Muscle of leg (tissue), 16 donors: ENCODE measurements at places on chromosomes 4 and X. TPM values are rescaled to one million over a fixed set of nuclear protein-coding genes. Genes with fewer than 3 reads are reported as not detected.

The DDX53 gene
- polyA plus RNA-seq = not detected

The IL2 gene
- not detected for polyA plus RNA-seq

The PDE5A gene
- polyA plus RNA-seq = 24.3 TPM

The CHRDL1 gene
- 4.0 TPM for polyA plus RNA-seq

The KLHL4 gene
- 7.1 TPM for polyA plus RNA-seq

The HPSE gene
- polyA plus RNA-seq = 1.1 TPM

The FAM53A gene
- polyA plus RNA-seq = 1.7 TPM

The GC gene
- 3.7 TPM for polyA plus RNA-seq

GRCh38 chr4:1937550-1937949 is 66.4 kb downstream of the NSD2 start:
- DNase-seq = no peak

DNA sequence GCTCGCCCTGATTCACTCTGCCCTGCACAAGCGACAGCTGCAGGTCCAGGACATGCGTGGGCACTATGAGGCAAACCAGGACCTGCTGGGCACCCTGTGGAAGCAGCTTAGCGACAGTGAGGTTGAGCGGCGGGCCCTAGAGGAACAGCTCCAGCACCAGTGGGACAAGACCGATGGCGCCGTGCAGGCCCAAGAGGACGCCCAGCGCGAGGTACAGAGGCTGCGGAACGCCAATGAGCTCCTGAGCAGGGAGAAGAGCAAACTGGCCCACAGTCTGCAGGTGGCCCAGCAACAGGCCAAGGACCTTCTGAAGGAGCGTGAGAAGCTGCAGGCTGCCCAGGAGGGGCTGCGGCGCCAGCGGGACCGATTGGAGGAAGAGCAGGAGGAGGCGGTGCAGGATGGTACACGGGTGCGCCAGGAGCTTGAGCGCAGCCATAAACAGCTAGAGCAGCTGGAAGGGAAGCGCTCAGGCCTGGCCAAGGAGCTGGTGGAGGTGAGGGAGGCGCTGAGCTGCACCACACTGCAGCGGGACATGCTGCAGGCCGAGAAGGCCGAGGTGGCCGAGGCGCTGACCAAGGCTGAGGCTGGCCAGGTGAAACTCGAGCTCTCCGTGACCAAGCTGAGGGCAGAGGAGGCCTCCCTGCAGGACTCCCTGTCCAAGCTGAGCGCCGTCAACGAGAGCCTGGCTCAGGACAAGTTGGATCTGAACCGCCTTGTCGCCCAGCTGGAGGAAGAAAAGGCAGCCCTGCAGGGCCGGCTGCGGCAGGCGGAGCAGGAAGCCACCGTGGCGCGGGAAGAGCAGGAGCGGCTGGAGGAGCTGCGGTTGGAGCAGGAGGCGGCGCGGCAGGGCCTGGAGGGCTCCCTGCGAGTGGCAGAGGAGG is 12.8 kb downstream of the SMIM10L2A start:
- DNase-seq = no peak

DNA sequence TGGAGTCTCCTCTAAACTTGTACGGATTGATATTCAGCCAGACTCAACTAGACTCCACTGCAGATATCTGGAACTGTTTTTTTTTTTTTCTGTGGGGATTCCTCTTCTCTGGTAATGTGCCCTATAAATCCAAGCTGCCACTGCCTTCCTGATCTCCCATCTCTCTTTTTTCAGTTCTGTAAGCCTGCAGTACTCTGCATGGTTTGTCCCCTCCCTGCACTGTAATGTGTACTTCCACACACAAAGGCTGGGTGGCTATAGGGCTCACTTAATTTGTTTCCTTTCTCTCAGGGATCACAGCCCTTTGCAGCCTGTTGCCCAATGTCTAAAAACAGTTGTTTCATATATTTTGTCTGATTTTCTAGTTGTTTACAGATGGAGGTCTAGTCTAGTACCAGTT is 84.7 kb upstream of the RPA4 start:
- no peak for DNase-seq

DNA sequence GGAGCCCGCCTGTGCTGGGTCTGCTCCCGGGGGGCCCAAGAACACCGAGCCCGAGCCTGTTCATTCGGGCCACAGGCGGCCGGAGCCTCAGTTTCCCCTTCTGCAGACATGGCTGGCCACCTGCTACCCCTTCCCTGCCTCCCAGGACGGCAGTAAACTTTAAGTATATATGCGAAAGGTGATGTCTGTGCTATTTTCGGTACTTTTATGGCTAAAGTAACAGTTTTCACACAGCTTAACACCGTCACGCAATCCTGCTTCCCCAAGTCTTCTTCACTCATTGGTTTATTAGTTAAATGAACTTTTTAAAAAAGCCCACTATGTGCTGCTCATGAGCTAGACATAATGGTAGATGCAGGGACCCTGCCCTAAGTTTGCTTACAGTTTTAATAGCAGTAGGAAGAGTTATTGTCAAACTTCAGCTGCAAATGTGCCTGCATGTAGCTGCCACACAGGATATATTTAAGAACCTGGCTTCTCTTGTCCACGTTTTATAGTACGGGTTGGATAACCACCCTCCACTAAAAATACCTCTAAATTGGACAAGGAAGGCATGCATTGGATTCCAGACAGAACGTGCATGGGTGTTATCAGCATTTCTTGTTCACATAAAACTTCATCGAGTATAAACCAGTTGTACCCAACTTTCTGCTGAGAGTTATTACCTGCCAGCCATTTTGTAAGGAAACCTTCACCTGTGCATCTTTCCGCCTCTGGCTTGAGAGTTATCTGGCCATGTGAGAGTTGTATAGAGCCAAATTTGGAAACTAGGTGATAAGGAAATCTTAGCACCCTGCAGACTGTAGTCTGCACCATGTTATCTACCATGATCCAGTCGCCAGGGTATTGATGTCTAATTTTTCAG is 741 bp downstream of the ANAPC4 start:
- DNase-seq = peak; percentile 13

GRCh38 chr4:75542824-75543223 is 13.0 kb upstream of the ODAPH start:
- no peak for DNase-seq

- peak; percentile 7 for DNase-seq
Measured at GRCh38 chr4:71132486-71132885, 139.0 kb downstream of the DCK start.

- no peak for DNase-seq
Measured at GRCh38 chrX:80022363-80023031, 7.9 kb downstream of the TBX22 start.

- DNase-seq = no peak
Measured at GRCh38 chr4:169210504-169211118, 60.1 kb downstream of the SH3RF1 start.

GRCh38 chr4:161254375-161254774 is 909.4 kb downstream of the FSTL5 start:
- DNase-seq = no peak

DNA sequence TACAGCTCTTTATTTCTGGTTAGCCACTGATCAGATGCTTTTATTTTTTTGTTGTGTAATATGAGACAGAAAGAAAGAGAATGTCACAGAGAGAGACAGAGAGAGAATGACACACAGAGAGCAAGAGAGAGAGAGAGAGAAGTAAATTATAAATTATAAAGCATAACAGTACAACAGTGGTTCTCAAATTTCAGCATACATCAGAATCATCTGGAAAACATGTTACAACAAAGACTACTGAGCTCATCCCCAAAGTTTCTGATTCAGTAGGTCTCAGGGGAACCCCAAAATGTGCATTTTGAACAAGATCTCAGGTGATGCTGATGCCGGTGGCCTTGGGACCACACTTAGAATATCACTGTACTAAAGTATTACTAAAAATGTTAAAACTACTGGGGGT is 245.8 kb upstream of the DIAPH2 start:
- DNase-seq = peak; percentile 49

- no peak for DNase-seq
Measured at GRCh38 chr4:101104312-101105052, 242.8 kb downstream of the PPP3CA start.

DNA sequence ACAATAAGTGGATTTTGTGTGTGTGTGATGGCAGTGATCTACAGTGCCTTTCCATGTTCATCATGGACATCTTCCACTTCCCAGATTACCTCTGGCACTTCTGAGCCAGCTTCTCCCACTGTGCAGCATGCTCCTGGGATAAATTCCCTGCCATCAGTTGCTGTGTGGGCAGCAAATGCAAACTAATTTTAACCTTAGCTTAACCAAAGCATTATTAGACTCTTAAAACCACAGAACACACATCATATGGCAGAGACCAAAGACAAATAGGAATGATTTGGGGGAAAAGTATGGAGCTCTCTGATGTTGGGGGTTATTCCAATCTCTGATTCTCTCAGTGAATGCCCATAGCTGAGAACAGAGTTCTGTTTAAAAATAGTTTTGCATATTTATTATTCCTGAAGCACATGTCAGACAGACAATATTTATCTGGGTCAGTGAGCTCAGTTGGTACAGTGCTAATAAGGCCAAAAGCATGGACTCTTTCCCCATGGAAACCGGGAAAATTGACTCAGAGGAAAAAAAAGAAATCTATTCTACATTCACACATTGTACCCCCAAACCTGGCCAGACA is 567.4 kb downstream of the IQCM start:
- no peak for DNase-seq

DNA sequence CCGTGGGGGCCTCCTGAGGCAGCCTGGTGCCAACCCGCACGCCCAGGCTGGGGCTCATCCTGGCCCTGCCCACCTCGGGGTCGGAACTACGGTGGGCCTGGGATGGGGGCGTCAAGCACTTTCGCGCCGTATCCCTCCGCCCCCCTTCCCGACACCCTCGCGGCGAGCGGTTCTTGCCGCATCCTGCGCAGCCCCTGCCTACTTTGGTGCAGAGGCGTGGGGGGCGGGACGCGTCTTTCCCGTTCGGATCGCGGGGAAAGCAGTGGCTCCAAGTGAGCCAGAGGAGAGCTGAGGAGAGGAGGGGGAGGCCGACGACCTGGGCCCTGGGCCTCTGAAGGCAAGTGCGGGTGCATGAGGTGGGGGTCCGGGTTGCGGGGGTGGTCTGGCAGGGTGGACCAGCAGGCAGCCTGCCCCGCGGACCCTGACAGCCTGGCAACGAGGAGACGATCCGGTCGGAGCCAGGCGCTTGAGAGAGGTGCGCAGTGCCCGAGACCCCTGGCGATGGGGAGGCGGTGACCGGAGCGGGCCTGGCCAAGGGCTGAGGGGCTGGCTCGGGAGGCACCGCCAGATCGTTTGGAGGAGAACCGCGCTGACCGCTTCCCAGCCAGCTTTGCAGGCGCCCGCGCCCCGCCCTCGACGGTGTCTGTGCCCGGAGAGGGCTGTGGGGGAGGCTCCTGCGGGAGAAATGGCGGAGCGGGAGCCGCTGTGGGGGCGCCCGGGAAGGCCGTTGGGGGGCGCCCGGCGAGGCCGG is at the start of gene GPRASP2:
TSS of gene GPRASP2 (plus strand) at position 233 of the 751 bp plus-strand sequence. CDS start 2,422 bp downstream, outside the sequence.
- peak; percentile 83 for DNase-seq

- DNase-seq = no peak
Measured at GRCh38 chr4:10162341-10163000, 45.9 kb upstream of the WDR1 start.

- DNase-seq = peak; percentile 70
Measured at GRCh38 chr4:153154007-153154975, 50.0 kb upstream of the TRIM2 start.

DNA sequence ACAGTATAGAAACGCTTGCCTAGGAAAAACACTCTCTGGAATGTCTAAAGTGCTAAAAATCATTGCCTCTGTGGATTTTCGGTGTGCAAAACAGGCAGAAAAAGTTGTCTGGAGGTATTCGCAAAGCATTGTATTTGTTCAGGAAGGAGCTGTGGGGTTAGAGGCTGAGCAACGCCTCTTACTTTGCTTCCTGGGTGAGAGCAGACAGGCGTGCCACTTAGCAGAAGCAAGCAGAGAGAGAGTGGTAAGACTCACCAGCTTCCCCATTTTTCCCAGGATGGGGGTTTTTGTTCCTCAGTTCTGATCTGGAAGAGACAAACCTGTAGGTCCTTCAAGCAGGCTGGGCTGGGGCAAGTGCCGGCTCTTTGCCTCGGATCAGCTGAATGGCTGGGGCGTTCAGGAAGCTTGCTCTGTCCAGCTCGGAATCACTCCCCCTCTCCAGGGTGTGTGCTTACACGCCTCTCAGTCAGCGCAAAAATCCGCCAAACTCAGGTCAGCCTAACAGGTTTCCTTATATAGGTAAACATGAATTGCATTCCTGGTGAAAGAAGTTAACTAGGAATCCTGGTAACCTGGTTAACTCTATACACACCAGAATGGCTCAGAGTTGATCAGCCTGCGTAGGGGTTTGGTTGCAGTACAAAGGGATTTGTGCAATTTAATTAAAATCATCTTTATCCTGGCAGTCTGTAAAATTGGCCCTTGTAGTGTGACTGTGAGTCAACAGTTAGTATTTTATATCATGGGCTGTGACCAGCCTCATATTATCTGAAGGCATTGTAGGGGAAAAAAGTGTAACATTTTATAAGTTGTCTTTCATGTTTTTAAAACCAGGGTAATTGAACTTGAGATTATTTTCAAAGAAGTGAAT is 213.1 kb upstream of the MID1 start:
- peak; percentile 77 for DNase-seq

DNA sequence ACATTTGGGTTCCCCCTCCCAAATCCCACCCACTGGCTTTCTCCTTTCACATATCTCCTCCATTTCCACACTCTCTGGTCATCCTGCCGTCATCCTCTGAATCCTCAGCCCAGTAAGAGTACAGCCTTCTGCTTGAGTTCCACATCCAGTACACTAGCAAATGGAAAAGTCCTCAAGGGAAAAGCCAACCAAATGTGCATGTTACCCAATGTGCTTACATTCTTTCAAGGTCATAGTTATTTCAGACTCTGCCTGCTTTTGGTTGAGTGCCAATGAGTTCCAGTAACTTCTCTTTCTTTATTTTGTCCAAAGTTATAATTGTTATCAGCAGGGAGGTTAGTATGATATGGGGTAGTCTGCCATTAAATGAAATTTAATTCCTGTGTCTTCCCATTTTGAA is 78.1 kb downstream of the SRPX start:
- DNase-seq = peak; percentile 5

DNA sequence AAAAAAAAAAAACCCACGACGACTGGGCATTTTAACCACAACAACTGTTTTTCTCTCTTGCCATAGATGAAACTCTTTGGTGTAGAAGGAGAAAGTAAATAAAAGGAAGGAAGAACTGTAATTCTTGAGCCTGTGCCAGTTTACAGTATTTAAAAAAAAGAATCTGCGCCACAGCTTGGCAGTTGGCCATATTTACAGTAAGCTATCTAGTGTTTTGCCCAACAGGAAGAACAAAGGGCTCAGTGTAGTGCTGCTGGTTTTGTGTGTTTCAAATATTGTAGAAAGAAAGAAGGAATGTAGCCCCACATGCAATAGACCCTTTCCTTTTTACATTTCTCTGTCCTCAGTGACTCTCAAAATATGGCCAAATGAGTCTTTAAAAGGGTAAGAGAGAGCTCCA is 66.1 kb downstream of the NR3C2 start:
- DNase-seq = peak; percentile 79

GRCh38 chrX:20171887-20172286 is 30.2 kb upstream of the EIF1AX start:
- no peak for DNase-seq

- DNase-seq = peak; percentile 32
Measured at GRCh38 chrX:139299309-139299708, 231.2 kb upstream of the F9 start.

DNA sequence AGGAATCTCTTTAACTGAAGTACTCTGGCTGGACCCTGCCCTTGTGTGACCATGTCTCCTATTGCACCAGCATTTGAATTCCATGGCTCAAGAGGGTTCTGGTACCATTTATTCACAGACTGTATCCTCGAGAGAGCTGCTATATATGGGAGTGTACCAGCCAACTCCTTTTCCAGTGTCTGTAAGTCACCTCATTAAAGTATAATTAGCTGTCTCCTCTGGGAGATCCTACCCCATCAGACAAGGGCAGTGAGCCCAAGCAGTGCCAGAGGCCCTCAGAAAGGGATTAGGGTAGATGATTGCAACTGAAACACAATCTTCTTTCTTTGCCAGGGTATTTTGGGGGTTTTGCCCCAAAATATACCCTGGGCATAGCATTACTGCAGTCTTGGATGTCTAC is 31.6 kb downstream of the GNL3L start:
- no peak for DNase-seq
